ENCODE measurements at places on chromosomes 1 and 21.

DNA sequence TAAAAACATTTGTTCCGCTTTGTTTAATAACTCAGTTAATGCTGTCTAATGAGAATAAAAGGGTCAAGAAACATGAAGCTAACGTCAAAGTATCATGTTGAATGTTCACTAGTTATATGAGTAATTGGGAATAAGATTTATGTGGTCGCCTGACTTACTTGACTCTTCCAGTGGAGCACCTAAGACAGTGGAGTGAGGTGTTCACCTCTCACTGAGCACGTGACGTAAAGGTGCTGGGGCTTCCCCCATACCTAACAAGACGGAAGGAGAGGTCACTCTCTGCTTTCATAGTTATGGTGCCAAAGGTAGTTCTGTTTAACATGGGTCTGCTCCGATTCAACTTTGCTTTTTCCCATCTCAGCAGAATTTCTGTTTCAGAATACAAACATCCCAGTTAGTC lies 686 bp downstream of the KMO start:
- H3K4me3 ChIP-seq: peak overlapping the region; percentile 39
- H3K36me3 ChIP-seq: peaks cover 4% of the 10 kb centered on the region
- H3K27me3 ChIP-seq: peaks cover 1% of the 10 kb centered on the region
- H3K27ac ChIP-seq: no peak overlapping the region

GRCh38 chr1:84899969-84900368 lies 7.0 kb upstream of the LPAR3 start:
- peaks cover 3% of the 10 kb centered on the region for H3K36me3 ChIP-seq
- H3K27ac ChIP-seq: no peak overlapping the region
- H3K4me3 ChIP-seq: no peak overlapping the region
- peaks cover 12% of the 10 kb centered on the region for H3K27me3 ChIP-seq
- no peaks in the 10 kb centered on the region for H3K4me1 ChIP-seq

GRCh38 chr1:150576794-150577556 lies 2.4 kb downstream of the MCL1 start:
- peaks cover 3% of the 10 kb centered on the region for H3K27me3 ChIP-seq
- peaks cover 55% of the 10 kb centered on the region for H3K4me1 ChIP-seq
- H3K4me3 ChIP-seq: peak overlapping the region; percentile 100
- DNase-seq: no peak
- H3K36me3 ChIP-seq: peaks cover 70% of the 10 kb centered on the region

DNA sequence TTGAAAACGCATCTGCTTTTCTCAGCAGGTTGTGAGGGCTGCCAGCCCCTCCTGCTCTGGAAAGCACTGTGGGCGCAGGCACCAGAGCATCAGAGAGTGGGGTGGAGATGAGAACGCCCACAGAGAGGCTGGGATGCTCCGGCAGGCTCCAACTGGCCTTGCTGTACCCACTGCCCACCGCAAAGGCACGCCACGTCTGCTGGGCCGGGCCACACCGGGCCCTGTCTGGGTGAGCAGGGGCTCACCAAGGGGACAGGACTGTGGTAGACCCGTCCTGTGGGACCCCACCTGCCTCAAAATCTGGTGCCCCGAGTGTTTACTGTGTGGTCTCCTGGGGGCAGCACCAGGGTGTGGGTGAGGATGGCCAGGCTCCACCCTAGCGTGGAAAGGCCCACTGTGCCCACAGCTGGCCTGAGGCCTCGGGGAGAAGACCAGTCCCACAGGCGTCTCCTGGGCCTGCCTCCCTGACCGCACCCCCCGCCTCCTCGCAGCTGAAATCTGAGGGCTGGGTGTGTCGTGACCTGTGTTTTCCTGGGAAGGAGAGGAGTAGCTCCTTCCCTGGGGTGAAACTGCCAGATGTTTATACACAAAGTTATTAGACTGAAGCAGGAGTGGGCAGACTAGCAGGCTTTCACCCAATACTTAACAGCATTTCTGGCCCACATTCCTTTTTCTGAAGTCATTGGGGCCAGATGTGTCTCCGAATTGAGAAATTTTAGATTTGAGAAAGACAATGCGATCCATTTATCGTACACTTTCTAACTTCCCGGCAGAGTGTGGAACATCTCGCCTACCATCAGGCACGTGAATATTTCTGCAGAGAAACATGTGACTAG lies 53.8 kb downstream of the STUM start:
- H3K27me3 ChIP-seq: no peaks in the 10 kb centered on the region
- no peak overlapping the region for H3K27ac ChIP-seq
- H3K4me3 ChIP-seq: no peak overlapping the region

GRCh38 chr1:60376196-60376595 lies 302.6 kb upstream of the C1orf87 start:
- peaks cover 3% of the 10 kb centered on the region for H3K27me3 ChIP-seq
- no peaks in the 10 kb centered on the region for H3K4me1 ChIP-seq
- no peak overlapping the region for H3K4me3 ChIP-seq
- H3K27ac ChIP-seq: no peak overlapping the region

- no peak overlapping the region for H3K27ac ChIP-seq
- H3K4me1 ChIP-seq: no peaks in the 10 kb centered on the region
- H3K27me3 ChIP-seq: no peaks in the 10 kb centered on the region
- H3K36me3 ChIP-seq: no peaks in the 10 kb centered on the region
- DNase-seq: no peak
Observed at GRCh38 chr1:191620883-191621282, 537.4 kb upstream of the RGS18 start.

GRCh38 chr21:43572446-43572845 lies 86.8 kb downstream of the HSF2BP start:
- H3K4me3 ChIP-seq: no peak overlapping the region
- no peak overlapping the region for H3K27ac ChIP-seq
- no peaks in the 10 kb centered on the region for H3K36me3 ChIP-seq
- peaks cover 3% of the 10 kb centered on the region for H3K27me3 ChIP-seq

GRCh38 chr1:87403061-87403820 lies 74.6 kb downstream of the LMO4 start:
- no peak overlapping the region for H3K4me3 ChIP-seq
- no peak overlapping the region for H3K27ac ChIP-seq
- H3K36me3 ChIP-seq: no peaks in the 10 kb centered on the region
- H3K27me3 ChIP-seq: peaks cover 8% of the 10 kb centered on the region
- no peak for DNase-seq

DNA sequence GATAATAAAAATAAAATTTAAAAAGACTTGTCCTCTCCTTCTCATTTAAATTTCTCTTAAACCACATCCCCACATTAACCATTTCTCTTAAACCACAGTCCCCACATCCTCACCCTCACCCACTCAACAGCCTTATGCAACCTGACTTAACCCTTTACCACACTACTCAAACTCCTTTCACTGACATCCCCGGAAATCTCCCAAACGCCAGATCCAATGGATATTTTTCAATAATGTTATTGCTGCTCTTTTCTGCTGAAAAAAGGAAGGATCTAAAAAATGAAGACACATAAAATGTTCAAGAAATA lies 54.2 kb upstream of the EEIG2 start:
- H3K36me3 ChIP-seq: no peaks in the 10 kb centered on the region
- peaks cover 31% of the 10 kb centered on the region for H3K27me3 ChIP-seq
- no peak for DNase-seq
- no peak overlapping the region for H3K27ac ChIP-seq

- no peak overlapping the region for H3K4me3 ChIP-seq
- H3K4me1 ChIP-seq: peaks cover 33% of the 10 kb centered on the region
- peaks cover 45% of the 10 kb centered on the region for H3K36me3 ChIP-seq
Observed at GRCh38 chr1:42849944-42850343, 3.5 kb downstream of the ZNF691 start.

DNA sequence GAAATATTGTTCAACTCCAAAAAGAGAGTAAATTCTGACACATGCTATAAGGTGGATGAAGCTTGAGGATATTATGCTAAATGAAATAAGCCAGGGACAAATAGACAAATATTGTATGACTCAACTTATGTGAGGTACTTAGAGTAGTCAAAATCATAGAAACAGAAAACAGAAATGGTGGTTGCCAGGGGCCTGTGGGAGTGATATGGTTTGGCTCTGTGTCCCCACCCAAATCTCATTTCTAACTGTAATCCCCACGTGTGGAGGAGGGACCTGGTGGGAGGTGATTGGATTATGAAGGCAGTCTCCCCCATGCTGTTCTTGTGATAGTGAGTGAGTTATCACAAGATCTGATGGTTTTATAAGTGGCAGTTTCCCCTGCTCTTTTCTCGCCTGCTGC lies 24.7 kb upstream of the DISP1 start:
- peaks cover 15% of the 10 kb centered on the region for H3K4me1 ChIP-seq
- H3K4me3 ChIP-seq: no peak overlapping the region
- H3K36me3 ChIP-seq: no peaks in the 10 kb centered on the region
- no peak overlapping the region for H3K27ac ChIP-seq

GRCh38 chr1:239987103-239987745 lies 104.5 kb upstream of the FMN2 start:
- H3K27ac ChIP-seq: no peak overlapping the region
- H3K27me3 ChIP-seq: peaks cover 2% of the 10 kb centered on the region
- no peaks in the 10 kb centered on the region for H3K4me1 ChIP-seq
- no peaks in the 10 kb centered on the region for H3K36me3 ChIP-seq

- no peaks in the 10 kb centered on the region for H3K27me3 ChIP-seq
- no peaks in the 10 kb centered on the region for H3K36me3 ChIP-seq
- H3K4me3 ChIP-seq: peak overlapping the region; percentile 94
- DNase-seq: no peak
- peaks cover 25% of the 10 kb centered on the region for H3K4me1 ChIP-seq
Observed at GRCh38 chr1:31643976-31644559, 608 bp downstream of the PEF1 start.

- DNase-seq: no peak
- H3K4me1 ChIP-seq: no peaks in the 10 kb centered on the region
- no peak overlapping the region for H3K4me3 ChIP-seq
- no peak overlapping the region for H3K27ac ChIP-seq
- no peaks in the 10 kb centered on the region for H3K36me3 ChIP-seq
- no peaks in the 10 kb centered on the region for H3K27me3 ChIP-seq
Observed at GRCh38 chr1:211485480-211485857, 6.5 kb downstream of the RD3 start.

GRCh38 chr1:236502972-236503639 lies 20.7 kb upstream of the LGALS8 start:
- no peak overlapping the region for H3K27ac ChIP-seq
- peaks cover 9% of the 10 kb centered on the region for H3K4me1 ChIP-seq
- peak; percentile 13 for DNase-seq
- peak overlapping the region; percentile 38 for H3K4me3 ChIP-seq
- H3K27me3 ChIP-seq: no peaks in the 10 kb centered on the region

GRCh38 chr1:3858231-3858981 lies 1.1 kb downstream of the DFFB start:
- no peaks in the 10 kb centered on the region for H3K27me3 ChIP-seq
- peak; percentile 17 for DNase-seq
- H3K4me1 ChIP-seq: peaks cover 24% of the 10 kb centered on the region
- H3K36me3 ChIP-seq: peaks cover 2% of the 10 kb centered on the region
- H3K4me3 ChIP-seq: peak overlapping the region; percentile 95
- no peak overlapping the region for H3K27ac ChIP-seq

GRCh38 chr1:222334026-222334680 lies 213.8 kb downstream of the HHIPL2 start:
- DNase-seq: no peak
- no peak overlapping the region for H3K4me3 ChIP-seq
- no peaks in the 10 kb centered on the region for H3K36me3 ChIP-seq
- H3K4me1 ChIP-seq: no peaks in the 10 kb centered on the region
- H3K27ac ChIP-seq: no peak overlapping the region

DNA sequence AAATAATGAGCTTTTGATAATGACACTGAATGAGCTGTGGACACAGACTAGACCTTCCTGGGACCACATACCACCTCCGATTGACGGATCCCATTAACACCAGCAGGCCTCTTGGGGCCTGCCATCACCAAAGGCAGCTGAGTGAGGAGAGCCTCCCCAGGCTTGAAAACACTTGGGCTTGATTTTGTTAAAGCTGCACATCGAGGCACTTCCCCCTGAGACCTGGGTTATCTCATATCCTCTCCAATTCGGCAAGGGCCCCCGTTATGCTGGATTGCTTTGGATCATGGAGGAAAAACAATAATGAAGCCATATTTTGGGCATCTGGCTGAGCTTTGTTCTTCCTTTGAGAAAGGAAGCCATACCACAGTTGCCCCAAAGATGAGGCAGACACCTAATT lies 143.0 kb downstream of the AJAP1 start:
- no peaks in the 10 kb centered on the region for H3K36me3 ChIP-seq
- DNase-seq: no peak
- no peak overlapping the region for H3K4me3 ChIP-seq
- no peak overlapping the region for H3K27ac ChIP-seq
- no peaks in the 10 kb centered on the region for H3K4me1 ChIP-seq

DNA sequence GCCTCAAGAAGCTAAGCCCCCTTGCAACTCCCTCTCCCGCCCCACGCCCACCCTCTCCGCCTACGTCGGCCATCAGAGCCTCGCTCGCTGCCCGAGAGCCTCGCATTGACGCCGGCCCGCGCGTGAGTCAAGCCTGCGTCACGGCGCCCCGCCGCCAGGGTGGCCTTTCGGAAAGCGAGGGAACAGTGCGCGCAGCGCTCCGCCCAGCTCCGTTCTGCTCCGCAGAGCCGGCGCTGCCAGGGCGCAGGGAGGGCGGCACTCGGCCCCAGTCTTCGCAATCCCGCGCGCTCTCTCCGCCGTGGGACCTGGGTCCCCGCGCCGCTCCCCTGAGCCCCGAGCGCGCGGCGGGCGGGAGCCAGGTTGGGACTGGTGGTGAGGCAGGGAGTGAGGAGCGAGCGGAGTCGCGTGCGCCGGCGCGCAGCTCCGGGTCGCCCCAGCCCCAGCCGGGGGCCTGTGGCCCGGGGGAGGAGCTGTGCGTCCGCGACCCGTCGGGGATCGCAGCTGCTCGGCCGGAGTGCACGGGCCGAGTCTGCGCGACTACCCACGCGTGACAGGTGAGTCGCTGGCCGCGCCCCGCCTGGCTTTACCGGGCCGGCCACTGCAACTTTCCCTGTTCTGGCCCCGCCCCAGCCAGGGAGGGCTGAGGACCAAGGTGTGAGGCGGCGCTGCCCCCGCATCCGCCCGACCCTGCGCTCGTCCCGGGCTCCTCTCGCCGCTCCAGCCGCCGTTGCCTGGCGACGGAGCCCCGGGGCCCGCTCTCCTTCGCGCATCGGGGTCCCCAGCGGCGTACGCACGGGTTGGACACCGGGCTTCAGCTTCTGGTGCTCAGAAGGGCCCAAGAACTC lies at the start of gene SLC6A17:
Gene SLC6A17, plus strand, starts transcription at position 165 of the 845 bp plus-strand sequence. CDS start 16,436 bp downstream, outside the sequence.
- no peak within 1 kb of the TSS for H3K27ac ChIP-seq
- peak within 1 kb of the TSS; percentile 28 for H3K4me3 ChIP-seq
- peak; percentile 72 for DNase-seq
- peaks cover 4% of the 10 kb centered on the region for H3K4me1 ChIP-seq
- H3K27me3 ChIP-seq: peaks cover 42% of the 10 kb centered on the region
- no peaks in the 10 kb centered on the region for H3K36me3 ChIP-seq

- no peaks in the 10 kb centered on the region for H3K27me3 ChIP-seq
- H3K27ac ChIP-seq: no peak overlapping the region
- H3K36me3 ChIP-seq: no peaks in the 10 kb centered on the region
- no peak overlapping the region for H3K4me3 ChIP-seq
- H3K4me1 ChIP-seq: peaks cover 6% of the 10 kb centered on the region
Observed at GRCh38 chr1:185040408-185040735, 5.0 kb upstream of the RNF2 start.

GRCh38 chr1:31327381-31327780 lies 30.5 kb downstream of the ZCCHC17 start:
- no peak overlapping the region for H3K27ac ChIP-seq
- H3K4me1 ChIP-seq: no peaks in the 10 kb centered on the region
- H3K36me3 ChIP-seq: peaks cover 5% of the 10 kb centered on the region
- H3K27me3 ChIP-seq: no peaks in the 10 kb centered on the region
- H3K4me3 ChIP-seq: no peak overlapping the region

- H3K4me3 ChIP-seq: no peak overlapping the region
- H3K36me3 ChIP-seq: no peaks in the 10 kb centered on the region
- no peak overlapping the region for H3K27ac ChIP-seq
- H3K27me3 ChIP-seq: peaks cover 6% of the 10 kb centered on the region
- no peaks in the 10 kb centered on the region for H3K4me1 ChIP-seq
- DNase-seq: no peak
Observed at GRCh38 chr1:227268943-227269342, 49.3 kb downstream of the CDC42BPA start.
